ENCODE measurements at places on chromosomes 2 and 18.

DNA sequence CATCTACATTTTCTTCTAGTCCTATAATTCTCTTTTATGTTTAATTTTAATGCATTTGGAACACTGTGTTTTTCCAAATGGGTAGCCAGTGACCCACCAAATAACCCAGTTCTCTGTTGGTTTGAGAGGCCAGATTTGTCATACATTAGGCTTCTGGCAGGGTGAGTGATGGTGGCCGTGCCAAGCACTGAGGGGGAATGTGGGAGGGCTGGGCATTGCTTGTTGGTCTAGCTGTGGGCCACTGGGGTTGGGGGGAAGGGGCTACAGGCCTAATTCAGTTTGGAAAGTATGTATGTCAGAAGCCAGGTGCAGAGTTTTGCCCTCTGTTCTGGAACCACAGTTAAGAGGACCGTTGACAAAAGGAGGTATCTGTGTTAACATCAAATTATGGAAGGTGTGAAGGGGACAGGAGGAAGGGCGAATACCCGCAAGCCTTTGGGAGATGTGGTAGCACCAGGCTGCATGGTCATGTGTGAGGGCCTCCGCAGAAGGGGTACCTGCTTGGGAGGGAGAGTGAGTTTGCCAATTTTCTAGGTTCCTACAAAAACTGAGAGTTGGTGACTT, 38.1 kb upstream of the SCLY start:
- no peak for DNase-seq

GRCh38 chr18:42915299-42915698, 200.2 kb downstream of the RIT2 start:
- DNase-seq = no peak

- no peak for DNase-seq
Observed at GRCh38 chr2:85717308-85718008, 23.3 kb downstream of the GNLY start.

DNA sequence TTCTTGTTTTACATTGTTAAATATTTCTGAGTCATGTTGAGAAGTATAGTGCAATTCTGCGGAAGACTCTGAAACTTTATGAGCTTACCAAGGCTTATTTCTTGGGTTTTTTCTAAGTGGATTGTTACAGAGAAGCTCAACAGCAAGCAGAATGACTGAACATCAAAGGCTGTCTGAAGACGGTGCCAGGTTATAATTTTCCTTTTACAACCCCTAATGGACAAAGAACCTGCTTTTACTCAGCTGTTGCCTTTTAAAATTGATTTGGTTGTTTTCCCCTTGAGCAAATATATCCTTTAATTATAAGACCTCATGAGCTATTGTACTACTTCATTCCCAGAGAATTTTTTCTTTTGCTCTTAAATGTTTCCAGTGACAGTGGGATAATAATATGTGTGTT, 41.6 kb downstream of the LAMA3 start:
- no peak for DNase-seq

DNA sequence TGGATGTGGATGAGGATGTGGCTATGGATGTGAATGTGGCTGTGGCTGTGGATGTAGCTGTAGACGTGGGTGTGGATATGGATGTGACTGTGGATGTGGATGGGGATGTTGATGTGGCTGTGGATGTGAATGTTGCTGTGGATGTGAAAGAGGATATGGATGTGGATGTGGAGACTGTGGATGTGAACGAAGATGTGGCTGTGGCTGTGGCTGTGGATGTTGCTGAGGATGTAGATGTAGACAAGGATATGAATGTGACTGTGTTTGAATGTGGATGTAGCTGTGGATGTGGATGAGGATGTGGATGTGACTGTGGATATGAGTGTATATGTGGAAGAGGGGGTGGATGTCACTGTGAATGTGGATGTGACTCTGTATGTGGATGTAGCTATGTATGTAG, 884.6 kb upstream of the CHAC2 start:
- DNase-seq = no peak

- DNase-seq = no peak
Observed at GRCh38 chr2:182186132-182186735, 200.6 kb downstream of the PPP1R1C start.

- no peak for DNase-seq
Observed at GRCh38 chr2:226845386-226846116, 9.7 kb downstream of the RHBDD1 start.

GRCh38 chr2:182917924-182918323, 51.5 kb upstream of the FRZB start:
- no peak for DNase-seq

DNA sequence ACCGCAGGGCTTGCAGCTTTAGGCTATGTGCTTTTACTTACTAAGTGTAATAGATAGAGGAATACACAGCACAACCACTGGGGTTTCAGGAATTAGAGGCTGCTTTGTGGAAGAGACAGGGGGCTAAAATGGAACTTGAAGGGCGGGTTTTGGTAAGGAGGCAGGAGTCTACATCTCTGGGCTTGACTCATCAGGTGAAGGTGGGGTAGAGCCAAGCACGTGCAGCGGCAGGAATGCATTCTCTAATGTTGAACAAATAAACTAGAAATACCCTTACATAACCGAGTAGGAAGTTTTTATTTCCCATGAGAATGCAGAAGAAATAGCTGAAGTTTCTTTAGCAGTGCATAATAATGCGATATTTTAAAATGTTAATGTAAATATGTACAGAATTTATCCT, 673.8 kb upstream of the SALL3 start:
- DNase-seq = no peak

- DNase-seq = no peak
Observed at GRCh38 chr2:165558832-165559231, 89.3 kb downstream of the CSRNP3 start.

GRCh38 chr2:222926915-222927314, 66.1 kb downstream of the ACSL3 start:
- DNase-seq = no peak

DNA sequence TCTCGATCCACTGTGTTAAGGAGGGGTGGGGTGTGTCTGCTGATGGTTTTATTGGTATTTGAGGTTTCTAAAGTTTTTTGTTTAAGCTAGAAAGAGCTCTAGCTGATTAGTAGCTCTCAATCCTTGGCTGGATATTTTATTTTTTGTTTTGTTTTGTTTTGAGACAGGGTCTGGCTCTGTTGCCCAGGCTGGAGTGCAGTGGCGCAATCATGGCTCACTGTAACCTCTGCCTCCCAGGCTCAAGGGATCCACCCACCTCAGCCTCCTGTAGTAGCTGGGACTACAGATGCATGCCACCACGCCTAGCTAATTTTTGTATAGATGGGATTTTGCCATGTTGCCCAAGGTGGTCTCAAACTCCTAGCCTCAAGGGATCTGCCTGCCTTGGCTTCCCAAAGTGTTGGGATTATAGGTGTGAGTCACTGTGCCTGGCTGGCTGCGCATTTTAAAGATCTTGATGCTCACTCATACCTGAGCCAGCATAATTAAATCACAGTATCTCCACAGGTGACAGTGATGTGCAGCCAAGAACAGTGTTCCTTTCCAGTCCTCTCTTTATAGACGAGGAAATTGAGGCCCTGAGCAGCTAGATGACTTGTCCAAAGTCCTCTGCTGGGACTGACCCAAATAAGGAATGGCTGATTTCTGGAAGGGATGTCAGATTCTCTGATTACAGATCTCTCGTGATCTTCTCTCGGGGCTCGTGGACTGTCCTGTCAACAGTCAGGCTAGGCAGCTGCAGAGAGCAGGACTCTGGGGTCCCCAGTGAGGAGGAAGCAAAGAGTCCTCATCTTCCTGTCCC, 44.5 kb downstream of the SPTBN1 start:
- DNase-seq = no peak

GRCh38 chr2:144430722-144431391, 89.1 kb downstream of the ZEB2 start:
- DNase-seq = no peak

DNA sequence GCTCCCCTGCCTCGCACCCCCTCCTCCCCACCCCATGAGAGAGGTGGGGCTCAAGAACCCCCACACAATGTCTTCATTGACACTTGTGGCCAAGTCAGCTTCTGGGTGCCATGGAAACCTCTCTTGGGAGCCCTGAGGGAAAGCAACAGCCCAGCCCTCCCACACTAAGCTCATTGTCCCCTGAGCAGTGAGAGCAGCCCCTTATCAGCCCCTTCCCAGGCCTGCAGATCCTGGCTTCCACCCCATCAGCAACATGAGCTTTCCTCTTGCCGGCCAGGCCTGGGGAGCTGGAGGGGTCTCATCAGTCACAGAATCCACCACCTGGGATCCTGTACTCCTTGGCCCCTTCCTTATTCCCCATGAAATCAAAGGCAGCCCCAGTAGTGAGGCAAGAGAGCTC, 107.8 kb upstream of the ST3GAL5 start:
- DNase-seq = no peak

DNA sequence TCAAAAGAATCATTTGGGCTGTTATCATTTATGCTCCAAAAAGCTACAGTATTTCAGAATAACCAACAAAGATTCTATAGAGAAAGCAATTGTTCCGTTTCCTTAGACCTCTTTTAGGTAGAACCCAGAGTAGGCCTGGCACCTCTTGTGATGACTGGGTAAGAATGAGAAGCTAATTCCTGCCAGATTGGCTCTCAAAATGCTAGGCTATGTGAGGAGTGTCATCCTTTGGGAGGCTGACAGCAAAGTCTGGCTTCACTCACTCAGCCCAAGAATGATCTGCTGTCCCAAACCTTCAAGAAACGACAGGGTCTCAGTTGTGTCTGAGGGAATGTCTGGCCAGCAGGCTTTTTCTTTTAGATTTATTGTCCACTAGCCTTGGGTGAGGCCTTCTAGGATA, 4.5 kb downstream of the CERS6 start:
- no peak for DNase-seq

DNA sequence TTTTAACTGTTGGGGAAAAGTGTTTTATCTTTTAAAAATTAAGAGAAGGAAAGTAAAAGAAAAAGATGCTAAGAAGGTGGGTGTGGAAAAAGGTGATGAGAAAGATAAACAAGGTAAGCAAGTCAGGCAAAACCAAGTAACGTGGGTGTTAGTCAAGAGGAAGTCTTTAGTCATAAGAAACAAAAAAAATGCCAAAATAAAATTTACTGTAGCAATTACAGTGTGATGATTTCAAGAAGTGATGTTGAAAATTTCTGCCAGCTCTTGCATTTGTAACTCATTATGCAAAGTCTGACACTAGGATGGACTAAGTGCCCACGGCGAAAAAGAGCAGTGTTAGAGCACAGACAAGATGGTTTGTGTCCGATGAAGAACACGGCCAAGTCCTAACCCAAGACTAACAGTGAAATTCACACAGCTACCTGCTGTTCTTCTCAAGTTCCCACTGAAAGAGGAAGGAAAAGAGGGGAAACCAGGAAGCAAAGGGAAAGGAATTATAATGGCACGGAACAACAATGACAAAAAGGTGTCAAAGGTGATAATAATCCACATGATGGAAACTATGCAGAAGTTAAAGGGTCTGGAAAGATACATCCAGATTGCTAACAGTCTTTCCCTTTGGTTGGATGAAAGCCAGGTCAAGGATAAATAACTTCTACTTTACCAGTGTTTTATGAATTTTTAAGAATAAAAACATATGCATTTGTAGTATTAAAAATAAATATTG, 34.1 kb downstream of the NOL10 start:
- no peak for DNase-seq

- DNase-seq = no peak
Observed at GRCh38 chr2:37343537-37344434, 644 bp upstream of the QPCT start.

DNA sequence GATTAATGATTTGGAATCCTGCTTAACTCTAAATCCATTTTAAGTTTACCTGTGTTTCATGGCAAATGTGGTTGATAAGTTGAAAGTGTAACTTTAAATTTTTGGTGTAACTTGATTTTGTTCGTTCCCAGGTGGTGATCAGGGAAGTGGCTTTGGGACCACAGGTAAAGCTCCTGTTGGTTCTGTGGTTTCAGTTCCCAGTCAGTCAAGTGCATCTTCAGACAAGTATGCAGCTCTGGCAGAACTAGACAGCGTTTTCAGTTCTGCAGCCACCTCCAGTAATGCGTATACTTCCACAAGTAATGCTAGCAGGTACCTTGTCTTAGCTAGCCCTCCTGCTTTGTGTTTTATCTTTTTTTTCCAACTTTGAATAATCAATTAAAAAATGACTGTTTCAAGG, 62.8 kb downstream of the AGFG1 start:
- DNase-seq = no peak

- DNase-seq = no peak
Observed at GRCh38 chr2:142557391-142557790, 320.1 kb upstream of the KYNU start.

DNA sequence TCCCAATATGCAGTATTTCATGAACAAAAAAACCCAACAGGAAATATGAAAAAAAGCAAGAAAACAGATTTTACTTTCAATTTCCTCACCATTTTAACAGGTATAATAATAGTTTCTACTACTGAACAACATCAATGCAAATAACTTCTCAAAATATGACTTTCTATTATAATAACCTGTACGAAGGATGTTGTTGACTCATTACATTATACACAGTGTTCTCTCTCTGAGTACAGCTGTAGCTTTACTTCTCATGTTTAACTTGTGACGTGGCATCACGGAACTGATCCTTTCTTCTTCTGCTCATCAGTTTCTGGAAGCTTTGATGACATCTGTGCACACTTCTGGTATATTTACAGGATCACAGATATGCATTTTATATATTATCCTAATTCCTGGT, 40.0 kb downstream of the FAM228A start:
- no peak for DNase-seq

DNA sequence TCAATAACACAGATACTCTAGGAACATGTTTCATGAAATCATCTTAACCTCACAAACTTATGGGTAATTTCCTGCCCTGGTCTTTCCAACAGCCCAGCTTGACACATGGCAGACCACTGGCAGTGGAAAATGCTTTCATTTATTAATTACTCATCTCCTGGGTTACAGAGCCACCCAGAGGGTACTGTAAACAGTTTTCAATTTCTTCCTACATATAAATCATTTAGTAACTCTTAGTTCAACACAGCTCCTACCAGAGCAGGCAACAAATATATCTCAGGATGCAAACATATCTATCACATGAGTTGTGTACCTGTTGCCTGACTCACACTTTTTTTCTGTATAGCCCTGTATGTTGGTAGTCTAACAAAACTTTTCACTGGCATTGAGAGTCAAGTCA, 99.2 kb upstream of the VRK2 start:
- DNase-seq = no peak

DNA sequence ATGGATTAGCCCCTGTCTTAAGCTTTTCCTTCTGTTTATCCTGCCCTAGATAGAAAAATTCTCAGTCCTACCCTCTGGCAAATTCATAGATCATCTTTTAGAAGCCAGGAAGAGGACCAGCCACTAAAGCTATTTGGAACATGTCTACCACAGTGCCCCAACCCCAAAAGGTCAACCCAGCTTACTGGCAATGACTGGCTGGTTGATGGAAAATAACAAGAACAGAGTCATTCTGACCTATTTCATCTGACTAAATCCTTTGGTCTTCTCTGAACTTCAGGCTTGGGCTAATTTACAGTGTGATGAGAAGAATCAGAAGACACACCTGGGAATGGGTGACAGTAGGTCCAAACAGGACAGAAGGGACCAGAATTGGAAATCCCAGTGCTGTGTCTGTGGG, 227.3 kb upstream of the CCDC68 start:
- DNase-seq = no peak
